Fibroblast of skin of left quadriceps (primary cell): ENCODE measurements at places on chromosomes 1 and 21.

GRCh38 chr1:189205863-189206262, 1271.8 kb downstream of the BRINP3 start:
- no peak for DNase-seq

- no peak for DNase-seq
These were observed 185.7 kb upstream of the VAMP3 start for GRCh38 chr1:7585216-7585907.

GRCh38 chr21:26047279-26047967, 123.1 kb downstream of the APP start:
- DNase-seq = no peak

DNA sequence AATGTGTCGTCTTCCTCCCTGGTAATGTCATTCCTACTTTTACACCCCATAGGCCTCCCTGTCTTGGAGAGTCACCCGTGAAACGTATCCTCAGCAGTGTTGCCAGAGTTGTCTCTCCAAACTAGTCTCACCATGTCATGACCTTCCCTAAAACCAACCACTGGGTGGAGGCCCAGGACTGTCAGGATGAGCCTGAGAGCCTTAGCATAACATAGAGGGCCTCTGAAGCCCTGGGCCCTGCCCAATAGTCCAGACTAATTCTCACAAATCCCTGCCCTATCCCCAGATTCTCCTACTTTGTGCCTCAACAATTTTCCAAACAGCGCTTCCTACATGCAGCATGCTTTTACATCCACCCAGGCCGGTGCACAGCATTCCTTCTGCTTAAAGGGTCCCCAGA, 29.3 kb upstream of the HSD3B1 start:
- DNase-seq = no peak

- no peak for DNase-seq
These were observed 534 bp downstream of the KCNH1 start for GRCh38 chr1:211133393-211133835.

- no peak for DNase-seq
These were observed 4.2 kb downstream of the GSTM4 start for GRCh38 chr1:109659997-109660690.

DNA sequence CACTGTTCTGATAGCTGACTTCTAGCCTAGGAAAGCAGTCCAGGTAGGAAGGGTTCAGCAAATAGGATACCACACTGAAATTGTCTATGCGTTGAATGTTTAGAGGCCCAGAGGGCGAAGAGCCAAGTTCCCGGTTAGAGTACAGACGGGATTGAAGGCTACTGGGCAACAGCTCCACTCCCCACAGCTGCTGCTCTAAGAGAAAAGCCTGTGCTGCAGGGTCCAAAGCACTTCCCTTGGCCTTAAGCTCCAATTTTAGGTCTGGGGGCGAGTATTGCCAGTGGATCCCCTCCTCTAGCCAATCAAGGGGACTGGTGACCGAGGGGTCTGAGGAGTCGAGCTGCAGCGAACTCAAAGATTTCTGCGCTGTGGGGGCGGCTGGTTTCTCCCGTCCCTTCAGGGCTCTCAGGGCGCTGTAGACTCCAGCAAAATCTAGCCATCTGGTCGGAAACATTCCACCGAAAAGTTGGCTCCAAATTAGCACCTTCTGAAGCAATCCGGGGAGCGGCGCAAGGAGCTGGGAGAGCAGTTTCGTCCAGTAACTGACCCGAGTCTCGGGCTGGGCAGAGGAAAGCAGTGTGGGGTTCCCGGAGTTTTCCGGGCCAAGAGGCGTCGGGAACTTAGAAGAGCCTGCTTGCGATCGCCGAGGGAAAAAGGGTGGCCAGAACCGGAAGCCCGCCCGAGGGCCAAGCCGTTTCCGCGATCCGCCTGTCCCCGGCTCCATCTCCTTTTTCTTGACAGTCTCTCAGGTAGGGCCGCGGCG, 748 bp downstream of the PPP1R15B start:
- no peak for DNase-seq

GRCh38 chr1:79695138-79695537, 688.6 kb upstream of the ADGRL4 start:
- no peak for DNase-seq

- peak; percentile 49 for DNase-seq
These were observed 316.8 kb downstream of the SETD4 start for GRCh38 chr21:35743571-35743970.

- no peak for DNase-seq
These were observed 22.0 kb upstream of the SLC26A9 start for GRCh38 chr1:205965036-205965884.

GRCh38 chr1:73781251-73781650, 416.7 kb downstream of the LRRIQ3 start:
- DNase-seq = no peak

DNA sequence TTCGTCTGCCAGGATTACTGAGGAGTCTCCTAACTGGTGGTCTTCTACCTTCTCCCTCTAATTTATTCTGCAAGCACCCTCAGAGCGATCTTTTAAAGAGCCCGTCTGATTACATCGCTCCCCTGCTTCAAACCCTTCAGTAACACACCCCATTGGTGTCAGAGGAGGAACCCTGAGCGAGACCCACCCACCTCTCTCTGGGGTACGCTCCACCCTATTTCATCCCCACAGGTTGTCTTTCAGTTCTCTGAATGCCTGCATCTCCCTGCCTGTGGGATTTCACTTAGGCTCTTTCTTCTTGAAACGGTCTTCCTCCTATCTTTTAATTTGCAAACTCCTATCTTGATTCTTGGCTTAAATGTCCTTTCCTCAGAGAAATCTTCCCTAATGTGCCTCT, 39.4 kb downstream of the C1orf21 start:
- DNase-seq = no peak

DNA sequence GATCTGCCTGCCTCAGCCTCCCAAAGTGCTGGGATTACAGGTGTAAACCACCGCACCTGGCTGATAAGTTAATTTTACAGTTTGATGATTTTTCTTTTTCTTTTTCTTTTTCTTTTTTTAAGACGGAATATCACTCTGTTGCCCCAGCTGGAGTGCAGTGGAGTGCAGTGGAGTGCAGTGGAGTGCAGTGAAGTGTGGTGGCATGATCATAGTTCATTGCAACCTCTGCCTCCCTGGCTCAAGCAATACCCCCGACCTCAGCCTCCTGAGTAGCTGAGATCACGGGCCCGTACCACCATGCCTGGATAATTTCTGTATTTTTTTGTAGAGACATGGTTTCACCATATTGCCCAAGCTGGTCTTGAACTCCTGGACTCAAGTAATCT, 84.4 kb upstream of the CXADR start:
- no peak for DNase-seq

DNA sequence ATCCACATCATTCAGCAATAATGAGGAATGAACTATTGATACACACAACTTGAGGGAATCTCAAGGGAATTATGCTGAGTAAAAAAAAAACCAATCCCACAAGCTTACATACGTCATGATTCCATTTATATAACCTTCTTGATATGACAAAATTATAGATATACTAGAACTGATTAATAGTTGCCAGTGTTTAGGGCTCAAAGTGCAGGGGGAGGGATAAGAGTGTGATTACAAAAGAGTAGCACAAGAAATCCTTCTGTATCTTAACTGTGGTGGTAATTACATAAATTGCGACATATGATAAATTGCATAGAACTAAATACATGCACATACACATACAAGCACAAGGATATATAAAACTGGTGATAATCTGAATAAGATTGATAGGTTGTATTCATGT, 13.5 kb downstream of the DIRAS3 start:
- no peak for DNase-seq

DNA sequence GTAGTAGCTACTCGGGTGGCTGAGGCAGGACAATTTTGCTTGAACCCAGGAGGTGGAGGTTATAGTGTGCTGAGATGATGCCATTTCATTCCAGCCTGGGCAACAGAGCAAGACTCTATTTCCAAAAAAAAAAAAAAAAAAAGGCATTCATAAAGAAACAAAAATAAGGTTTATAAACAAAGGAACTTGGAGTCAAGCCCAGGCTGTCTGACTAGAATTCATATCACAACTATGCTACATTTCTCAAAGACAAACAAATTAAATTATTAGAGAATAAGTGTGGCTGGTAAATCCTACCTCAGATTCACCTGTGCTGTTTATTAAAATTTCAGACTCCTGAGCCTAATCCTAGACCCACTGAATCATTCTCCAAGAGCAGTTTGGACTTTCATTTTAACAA, 4.2 kb downstream of the GCLM start:
- DNase-seq = no peak

DNA sequence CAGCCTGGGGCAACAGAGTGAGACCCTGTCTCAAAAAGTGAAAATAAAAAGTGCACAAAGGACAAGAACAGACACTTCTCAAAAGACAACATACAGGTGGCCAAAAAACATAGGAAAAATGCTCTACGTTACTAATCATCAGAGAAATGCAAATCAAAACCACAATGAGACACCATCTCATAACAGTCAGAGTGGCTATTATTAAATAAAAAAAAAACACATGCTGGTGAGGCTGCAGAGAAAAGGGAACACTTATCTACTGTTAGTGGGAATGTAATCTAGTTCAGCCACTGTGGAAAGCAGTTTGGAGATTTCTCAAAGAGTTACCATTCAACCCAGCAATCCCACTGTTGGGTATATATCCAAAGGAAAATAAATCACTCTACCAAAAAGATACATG, 173.2 kb downstream of the SMYD3 start:
- no peak for DNase-seq

DNA sequence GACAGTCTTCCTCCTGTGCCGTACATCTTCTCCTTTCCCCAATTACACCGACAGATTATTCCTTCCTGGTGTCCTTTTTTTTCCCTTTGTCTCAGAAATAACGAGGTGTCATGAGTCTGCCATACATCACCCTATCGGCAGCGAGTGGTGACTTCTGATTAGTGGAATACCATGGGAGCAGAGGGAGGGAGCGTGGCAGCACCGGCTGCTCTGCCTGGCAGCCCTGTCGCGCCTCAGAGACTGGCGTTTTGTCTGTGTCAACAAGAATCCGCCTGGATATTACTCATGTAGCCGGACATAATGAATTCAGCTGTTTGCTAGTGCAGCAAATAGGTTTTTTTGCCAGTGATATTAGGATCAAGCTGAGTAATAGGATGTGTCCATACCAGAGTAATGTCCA, 51.8 kb downstream of the UTP25 start:
- DNase-seq = no peak

DNA sequence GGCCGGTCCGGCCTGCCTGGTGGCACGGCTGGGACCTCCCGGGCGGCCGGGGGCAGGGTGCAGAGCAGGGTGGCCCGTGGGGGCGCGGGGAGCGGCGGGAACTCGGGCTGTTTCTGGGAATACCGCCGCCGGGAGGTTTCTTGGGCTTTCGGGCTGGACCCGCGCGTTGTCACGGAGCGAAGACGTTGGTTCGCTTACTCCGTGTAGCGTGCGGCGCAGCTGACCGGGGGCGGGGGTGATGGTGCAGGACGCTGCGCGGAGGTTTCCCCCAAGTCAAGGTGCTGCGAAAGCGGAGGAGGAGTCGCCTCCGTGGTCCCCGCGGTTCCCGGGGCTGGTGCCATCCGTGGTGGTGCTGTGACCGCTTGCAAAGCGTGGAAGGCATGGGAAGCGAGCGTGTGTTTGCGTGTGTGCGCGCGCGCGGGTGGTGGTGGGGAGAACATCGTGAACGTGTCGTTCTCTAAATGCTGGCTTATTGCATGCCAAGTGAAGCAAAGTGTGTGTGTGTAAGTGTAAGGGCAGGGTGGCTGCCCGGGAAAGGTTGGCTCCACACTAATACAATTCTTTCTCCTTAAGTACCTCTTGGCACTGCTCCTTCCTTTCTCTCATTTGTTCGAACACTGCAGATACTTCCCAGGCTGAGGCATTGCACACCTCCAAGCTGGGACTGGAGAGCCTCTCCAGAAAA, 1.1 kb downstream of the RYR2 start:
- no peak for DNase-seq

- DNase-seq = no peak
These were observed 60.7 kb downstream of the CASZ1 start for GRCh38 chr1:10735563-10736305.

DNA sequence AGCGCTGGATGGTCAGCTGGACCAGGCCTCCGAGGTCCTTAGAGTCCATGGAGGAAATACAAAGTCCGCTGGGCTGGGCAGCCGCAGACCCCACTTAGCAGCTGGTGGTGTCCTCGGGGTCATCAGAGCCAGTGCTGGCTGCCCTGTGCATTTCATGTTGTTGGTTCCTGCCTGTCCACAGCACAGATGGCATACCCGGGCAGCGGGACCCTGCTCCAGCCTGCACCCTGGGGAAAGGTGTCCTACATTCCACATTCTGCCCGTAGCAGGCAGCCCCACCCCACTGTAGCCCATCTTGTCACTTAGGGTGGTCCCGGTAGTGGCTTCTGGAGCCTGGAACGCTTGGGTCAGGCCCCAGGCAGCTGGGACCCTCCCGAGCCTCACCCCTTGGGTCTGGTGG, 19.8 kb downstream of the PRKCZ start:
- DNase-seq = no peak

DNA sequence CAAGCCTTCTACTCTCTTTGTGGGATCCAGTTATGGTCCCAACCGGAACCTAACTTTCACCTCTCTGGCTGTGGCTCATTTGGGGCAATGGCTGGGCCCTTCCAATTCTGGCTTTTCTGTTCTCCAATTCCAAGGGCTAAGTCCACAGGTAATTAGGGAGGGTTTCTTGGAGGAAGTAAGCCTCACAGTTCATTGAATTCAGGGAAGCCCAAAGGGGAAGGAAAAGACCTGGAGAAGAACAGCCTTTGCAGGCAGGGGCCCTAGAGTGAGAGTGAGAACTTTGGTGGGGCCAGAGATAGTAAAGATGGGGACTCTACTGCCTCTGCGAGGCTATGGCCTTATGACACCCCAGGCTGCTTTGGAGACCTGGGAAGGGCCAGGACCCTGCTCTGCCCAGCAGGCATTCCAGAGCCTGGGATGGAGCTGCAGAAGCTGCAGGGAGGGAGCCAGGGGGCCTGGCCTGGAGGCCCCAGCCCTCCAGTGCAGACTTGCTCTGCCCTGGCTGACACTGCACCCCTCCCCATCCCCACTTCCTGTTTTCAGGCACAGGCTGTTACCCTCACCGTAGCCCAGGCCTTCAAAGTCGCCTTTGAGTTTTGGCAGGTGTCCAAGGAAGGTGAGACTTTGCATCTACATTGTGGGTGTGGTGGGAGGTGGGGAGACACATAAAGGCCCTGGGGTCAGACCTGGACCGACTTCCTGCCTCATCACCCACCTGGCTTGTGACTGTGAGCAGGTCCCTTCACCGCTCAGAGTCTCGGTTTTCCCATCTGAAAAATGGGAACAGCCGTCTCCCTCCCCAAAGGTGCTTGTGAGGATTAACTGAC, 18.9 kb downstream of the LDLRAP1 start:
- no peak for DNase-seq

- DNase-seq = no peak
These were observed 19.3 kb upstream of the PTAFR start for GRCh38 chr1:28195780-28196179.
